ENCODE measurements at places on chromosomes 5 and 9.

DNA sequence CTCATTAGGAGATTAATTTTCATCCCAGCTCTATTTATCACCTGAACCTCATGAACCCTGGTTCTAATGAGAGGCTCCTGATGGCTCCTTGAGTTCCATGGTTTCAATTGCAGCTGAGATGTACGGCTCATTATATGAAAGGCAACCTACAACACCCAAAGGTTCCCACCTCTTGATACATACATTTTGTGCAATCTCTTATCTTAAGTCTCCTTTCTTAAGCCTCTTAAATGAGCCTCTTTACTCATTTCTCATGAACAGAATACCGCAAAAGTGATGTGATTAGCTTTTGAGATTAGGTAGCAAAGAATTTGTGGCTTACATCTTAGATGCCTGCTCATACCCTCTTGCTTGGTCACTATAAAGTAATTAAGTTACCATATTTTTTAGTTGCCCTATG lies 1964.0 kb upstream of the CDH6 start:
- no peak for DNase-seq

DNA sequence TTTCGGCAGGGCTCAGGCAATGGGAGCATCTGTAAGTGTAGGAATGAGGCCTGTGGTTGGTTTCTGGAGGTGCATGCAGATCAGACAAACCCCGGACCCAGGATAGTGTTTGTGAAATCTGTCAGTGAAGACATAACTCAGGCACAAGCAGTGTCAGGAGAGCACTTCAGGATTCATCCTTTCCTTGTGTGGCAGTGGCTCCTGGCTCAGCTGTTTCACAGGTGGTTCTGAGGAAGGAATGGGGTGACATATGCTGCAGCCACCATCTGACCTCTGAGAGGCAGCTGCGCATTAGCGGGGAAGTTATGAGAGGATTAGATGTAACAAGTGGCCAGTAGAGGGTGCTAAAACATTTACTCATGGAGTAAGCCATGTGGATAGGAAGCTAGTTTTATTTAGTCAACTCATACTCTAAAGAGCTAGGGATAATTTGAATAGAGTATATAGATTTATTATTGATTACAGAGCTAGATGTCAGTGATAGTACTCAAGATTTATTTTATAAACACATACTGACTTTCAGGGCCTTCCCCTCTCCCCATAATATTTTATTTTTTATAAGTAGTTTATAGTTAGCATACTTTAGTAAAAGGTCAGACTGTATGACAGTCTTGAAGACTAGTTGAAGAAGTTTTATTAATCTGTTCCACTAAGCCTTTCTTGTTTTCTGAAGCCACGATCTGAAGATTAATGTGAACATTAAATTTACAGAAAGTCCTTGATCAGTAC lies 28.4 kb downstream of the NNT start:
- peak; percentile 66 for DNase-seq

DNA sequence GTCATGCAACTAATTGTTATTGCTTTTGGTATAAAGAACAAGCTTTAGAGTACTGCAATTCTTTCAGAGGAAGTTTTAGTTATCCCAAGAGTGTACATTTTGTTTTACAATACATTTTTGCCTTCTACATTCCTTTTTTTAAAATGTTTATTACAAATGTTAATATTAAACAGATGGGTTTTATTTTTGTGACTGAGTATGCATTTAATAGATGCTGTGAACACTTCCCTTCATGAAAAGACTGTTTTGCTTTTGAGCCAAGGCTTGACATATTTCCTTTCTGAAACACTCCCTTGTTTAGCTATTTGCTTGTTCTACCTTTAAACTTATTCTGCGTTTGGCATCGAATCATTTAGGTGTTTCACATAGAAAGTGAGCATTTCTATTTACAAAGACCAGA lies 14.8 kb upstream of the ZNF474 start:
- DNase-seq = no peak

DNA sequence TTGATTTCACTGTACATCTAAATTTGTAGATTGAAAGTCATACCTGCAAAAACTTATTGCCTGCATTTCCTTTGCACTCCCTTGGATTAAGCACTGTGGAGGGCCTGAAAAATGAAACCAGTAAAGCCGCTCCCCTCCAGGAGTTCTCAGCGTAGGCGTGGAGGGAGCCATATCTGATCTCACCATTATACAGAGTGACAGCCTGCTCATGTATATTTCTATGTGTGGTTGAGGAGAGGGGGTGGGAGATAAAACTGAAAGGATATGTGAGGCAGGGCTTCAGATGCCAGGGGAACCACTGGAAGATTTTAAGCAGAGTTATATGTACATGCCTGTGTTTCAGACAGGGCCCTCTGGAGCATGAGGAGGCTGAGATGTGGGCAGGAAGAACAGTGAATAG lies 303.0 kb downstream of the MSX2 start:
- no peak for DNase-seq

DNA sequence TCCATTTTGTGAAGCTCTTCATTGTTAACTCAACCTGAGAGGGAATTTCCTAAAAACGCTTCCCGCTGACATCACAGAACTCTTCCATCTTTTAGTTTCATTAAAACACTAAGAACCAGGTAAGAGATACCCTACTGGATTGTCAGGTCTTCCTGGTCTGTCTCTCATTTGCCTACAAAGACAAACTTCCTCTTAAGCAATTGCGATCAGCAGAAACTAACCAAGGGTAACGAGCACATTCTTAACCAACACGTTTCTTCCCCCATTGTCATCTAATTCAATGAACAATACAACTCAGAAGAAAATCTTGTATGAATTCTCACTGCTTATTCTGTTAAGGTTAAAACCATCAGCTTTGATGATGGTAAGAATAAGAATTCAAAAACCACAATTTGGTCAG lies 6.6 kb downstream of the FBXW11 start:
- no peak for DNase-seq

GRCh38 chr5:180988592-180988991 lies at the start of gene BTNL3:
BTNL3 (plus strand) TSS chr5:180988846; CDS start chr5:180989029, 183 bp downstream.
- no peak for DNase-seq

- no peak for DNase-seq
These were observed 45.3 kb downstream of the ZCCHC7 start for GRCh38 chr9:37165644-37166043.

- DNase-seq = peak; percentile 38
These were observed 232.4 kb downstream of the ESM1 start for GRCh38 chr5:54753034-54753433.

DNA sequence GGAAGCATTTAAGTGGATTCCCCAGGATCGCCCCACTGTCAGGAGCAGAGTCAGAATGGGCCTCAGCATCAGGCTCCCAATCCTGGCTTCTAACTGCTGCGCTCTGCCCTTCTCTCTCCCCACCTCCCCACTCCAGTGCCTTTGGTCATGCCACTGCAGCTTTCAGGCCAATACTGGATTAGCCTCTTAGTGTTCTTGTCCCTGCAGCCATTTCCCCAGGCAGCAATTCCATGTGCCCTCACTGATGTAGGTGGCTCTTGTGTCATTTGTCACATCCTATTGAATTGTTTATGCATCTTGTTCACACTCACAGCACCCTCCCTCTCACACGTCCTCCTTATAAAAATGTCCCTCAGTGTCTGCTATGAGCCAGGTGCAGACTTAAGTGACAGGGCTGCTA lies 544.2 kb upstream of the DAP start:
- no peak for DNase-seq

DNA sequence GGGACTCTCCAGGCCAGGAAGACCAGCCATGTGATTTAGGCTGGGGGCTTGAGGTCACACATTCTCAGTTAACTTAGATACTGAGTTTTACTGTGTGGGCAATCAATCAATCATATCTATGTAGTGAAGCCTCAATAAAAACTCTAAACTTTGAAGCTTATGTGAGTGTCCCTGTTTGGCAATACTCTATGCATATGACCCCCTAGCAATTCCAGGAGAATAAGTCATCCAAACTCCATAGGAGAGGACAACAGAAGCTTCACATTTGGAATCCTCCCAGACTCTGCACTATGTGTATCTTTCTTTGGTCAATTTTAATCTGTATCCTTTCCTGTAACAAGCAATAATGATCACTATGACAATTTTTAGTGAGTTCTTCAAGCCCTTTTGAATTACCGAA lies 216.8 kb upstream of the RGMB start:
- DNase-seq = no peak

DNA sequence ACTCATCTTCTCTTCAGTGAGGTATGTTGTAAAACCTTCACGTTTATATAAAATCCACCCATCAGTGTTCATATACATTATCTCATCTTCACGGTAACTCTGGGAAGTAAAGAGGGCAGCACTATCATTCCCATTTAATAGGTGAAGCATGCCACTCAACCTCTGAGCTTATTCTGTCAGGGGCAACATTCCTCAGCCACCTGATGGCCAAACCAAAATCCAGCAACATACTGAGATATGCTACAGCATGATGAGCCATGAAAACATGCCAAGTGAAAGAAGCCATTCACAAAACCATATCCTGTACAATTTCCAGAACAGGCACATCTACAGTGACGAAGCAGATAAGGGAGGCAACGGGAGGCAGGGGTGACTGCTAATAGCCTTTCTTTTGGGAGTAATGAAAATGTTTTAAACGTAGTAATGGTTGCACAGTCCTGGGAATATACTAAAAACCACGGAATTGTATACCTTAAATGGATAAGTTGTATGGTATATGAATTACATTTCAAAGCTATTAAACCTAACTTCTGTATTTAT lies 167.4 kb downstream of the TSSK1B start:
- no peak for DNase-seq

DNA sequence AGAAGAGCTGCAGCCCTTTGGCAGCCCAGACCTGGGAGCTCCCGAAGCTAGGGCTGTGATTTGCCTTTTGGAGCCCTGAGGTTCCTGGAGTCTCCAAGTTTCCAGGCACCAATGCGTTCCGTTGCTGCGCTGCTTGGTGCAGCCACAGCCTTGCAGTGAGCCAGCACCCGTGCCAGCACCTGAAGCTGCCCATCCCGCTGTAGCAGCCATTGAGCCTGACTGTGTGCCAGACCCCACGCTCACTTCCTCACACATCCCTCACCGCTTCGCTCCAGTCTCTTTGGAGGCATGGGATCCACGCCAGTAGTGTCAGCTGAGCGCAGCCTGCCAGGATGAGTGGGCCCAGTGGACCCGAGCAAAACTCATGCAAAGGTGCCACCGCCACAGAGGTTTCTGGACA lies 22.5 kb upstream of the C9orf72 start:
- no peak for DNase-seq

GRCh38 chr5:110838961-110839360 lies 100.2 kb downstream of the SLC25A46 start:
- no peak for DNase-seq

GRCh38 chr5:96657068-96657467 lies 5.1 kb upstream of the CAST start:
- peak; percentile 86 for DNase-seq

DNA sequence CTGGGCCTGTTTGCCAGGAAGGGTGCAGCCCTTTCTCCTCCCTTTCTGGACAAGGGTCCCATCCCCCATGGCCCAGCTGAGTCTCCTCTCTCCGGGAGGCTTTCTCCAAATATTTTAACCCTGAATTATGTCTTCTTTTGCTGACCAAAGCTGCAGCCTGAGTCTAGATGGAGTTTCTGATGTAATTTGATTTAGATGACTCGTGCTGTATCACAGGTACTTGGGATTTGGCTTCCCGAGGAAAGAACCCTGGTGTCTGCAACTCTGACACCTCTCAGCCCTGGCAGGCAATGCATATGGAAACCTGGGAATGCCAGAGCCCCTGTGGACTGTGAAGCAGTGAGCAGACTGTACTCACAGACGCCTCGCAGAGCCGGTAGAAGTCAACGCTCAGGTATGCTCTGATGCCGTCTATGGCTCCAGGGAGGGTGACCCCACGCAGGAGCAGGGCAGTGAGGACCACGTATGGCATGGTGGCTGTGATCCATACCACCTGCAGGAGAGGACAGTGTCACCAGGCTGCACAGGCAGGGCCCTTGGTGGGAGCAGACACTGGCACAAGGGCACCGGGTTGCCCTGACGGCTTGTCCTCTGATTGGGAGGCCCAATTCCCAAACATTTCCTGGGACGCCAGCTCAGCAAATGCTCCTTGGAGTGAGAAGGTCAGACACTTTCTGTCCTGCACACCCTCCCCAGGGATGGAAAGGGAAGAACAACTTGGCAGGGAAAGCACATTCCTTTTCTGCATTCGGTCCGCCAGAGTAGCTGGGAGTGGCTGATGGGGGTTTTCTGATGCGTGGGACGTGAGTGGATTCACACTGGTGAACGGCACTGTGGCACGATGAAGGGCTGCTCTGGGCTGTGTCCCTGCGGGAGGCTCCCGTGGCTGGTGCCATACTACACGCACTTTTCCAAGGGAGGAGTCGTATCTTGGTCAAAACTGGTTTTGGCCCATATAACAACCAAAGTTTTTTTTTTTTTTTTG lies 24.7 kb downstream of the SLC6A3 start:
- DNase-seq = no peak

GRCh38 chr5:55715519-55716078 lies 3.5 kb upstream of the SLC38A9 start:
- no peak for DNase-seq

- DNase-seq = no peak
These were observed 46.1 kb upstream of the RAI14 start for GRCh38 chr5:34609951-34610441.

GRCh38 chr9:107090218-107090617 lies 192.9 kb upstream of the RAD23B start:
- no peak for DNase-seq

DNA sequence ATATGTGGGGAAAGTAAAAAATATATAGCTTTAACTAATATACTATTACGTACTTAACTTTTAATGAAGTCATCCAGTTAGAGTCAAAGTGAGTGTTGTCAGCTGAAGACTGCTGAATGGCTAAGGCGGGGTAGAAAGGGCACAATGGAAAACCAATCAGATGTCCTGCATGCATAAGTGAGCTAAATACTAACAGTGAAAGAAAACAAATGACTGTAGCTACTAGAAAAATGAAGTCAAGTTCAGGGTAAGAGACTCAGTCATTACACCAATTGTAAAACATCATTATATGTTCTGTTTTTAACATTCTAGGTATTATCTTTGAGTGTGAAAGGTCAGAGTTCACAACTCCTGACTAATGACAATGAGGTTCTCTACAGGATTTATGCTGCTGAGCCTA lies 295.2 kb downstream of the ADGRV1 start:
- no peak for DNase-seq

GRCh38 chr9:133977421-133978201 lies 14.5 kb downstream of the VAV2 start:
- no peak for DNase-seq

DNA sequence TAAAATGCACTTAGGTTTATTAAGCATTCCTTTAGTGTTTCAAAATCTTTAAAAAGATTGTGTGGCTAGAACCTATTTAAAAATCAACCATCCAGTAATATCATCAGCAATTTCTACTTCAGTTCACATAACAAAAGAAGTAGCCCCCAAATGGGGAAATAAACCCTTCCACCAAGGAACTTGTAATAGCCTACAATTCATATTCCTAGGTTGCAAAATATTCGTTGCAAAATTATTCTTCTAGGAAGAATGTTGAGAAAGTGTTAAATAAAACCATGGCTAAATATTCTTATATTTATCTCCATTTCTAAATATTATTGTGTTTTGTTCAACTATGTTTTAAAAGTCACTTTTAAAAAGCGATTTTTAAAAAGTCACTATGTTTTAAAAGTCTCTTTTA lies 177.9 kb upstream of the PRLR start:
- DNase-seq = peak; percentile 42
